ENCODE measurements at places on chromosomes 2 and 18.
A peak's percentile ranks its signal among the peaks of the same experiment; 100 is the strongest.

DNA sequence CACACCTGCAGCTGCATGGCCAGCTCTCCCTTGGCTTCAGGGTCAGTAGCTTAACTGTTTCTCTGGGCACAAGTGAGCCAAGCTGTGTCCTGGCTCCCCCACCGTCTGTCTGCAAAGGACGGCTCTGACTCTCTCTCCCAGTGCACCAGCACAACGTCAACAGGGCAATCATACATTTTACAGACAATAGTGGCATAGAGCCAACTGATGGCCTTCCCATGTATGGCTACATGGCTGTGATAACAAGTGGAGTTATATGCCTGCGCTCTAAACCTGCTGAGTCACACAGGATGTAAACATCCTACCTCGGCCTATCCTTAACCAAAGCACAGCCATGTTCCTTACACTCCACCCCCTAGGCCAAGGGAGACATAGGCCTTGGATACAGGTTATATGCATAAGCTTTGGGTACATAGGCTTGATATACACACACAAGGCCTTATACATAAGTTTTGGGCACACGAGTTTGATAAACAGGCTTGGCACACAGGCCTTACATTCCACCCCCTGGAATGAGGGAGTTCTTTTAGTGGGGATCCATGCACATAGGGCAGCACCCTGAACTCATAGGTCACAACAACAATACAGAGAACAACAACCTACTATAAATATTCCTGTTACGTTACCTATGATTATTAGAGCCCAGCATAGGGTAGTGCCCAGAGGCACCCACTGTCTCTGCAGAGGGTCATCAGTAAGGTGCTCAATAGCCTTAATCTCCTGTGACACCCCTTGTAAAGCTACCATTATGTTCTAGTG lies 17.7 kb downstream of the PHOSPHO2 start:
- DNase-seq: no peak

- no peak for DNase-seq
These were observed 64.2 kb downstream of the TPO start for GRCh38 chr2:1477196-1478040.

DNA sequence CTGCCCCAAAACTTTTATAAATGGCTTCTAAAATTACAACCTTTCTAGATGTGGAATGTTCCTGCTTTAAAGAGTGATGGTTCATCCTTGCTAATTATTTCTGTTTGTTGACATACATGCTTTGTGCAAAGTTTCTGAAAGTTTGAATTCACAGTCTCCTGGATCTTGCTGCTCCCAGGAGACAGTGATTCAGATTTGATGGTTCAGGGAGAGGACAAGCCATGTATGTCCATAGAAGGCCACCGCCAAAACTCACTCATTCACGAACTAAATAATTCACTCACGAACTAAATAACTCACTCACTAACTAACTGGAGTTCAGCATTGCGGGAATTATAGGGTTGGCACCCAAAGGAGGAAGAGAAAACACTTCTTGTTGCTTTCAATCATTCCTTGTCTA lies 416.5 kb upstream of the ZEB2 start:
- DNase-seq: no peak

DNA sequence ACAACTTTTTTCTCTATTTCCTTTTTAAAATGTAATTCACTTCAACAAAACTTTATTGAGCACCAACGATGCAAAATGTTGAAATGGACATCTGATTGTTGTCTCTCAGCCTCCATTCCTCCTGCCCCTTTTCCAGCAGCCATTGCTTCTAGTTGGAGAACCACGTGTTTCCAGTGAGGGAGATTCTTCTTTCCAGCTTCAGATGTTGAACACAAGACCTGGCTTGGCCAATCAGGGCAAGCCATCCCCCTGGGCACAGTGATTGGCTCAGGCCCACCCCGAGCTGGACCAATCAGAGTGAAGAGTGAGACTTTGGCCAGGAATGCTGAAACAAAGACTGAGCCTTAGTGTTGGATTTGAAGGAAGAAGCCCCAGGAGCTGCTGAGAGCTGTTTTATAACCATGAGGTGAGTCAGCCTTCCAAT lies 59.0 kb downstream of the E2F6 start:
- peak; percentile 87 for DNase-seq

DNA sequence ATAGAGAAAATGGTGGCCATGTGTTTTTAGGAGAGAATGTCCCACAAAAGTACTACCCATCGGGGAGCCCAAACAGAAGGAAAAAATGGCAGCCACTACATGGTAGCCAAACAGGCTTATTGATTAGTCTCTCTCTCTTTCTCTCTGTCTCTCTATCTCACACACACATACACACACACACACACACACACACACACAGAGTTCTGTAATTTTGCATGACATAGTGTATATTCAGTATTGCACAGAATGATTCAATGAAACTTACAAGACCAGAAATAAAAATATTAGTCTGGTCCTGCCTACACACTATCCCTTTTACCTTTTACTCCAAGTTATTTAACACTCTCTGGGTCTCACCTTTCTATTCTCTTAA lies 124.8 kb upstream of the SLC39A10 start:
- peak; percentile 10 for DNase-seq

DNA sequence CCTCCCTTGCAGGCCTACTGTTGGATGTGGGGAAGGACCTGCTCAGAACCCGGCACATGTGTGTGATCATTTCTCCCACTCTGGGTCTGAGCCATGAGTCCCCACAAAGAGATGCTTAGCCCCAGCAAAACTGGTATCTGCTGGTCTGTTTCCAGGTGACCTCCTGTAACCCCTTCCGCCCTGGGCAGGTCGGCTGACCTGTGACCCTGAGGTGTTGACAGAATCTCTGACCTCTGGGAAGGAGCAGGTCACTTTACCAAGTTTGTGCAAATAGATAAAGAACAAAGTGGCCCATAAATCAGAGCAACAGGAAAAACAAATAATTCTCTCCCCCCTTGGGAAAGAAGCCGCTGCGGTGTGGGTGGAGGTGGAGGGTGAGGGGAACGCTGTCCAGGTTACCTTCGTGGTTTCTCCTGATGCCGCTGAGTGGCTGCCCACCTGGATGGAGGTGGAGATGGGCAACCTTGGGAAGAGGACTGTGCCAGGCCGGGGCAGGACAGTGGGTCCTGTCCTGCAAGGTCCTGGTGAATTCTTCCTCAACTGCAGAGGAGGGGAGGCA lies 174.0 kb upstream of the MYCN start:
- no peak for DNase-seq

- no peak for DNase-seq
These were observed 539.4 kb upstream of the CDH2 start for GRCh38 chr18:28716338-28716737.

DNA sequence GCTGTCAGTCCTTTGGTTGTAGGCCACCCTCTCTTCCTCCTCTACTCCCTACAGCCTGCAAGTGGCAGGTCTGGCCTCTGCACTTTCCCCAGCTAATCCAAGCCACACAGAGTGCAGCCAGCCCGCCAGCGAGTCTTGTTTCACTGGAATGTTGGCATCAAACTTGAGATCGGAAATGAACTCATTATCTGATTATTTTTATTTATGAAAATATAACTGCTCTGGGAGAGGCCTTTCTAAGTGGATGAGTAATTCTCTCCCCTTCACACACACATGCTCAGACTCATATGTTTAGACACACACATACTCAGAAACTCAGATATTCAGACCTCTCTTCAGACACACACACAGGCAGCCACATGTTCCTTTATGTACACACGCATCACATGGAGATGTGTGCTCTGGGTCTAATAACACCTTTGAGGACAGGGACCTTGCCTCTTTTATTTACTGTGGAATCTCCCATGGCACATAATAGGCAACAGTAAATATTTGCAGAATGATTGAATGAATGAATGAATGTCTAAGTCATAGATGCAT lies 151.3 kb downstream of the ZFP36L2 start:
- DNase-seq: peak; percentile 98

DNA sequence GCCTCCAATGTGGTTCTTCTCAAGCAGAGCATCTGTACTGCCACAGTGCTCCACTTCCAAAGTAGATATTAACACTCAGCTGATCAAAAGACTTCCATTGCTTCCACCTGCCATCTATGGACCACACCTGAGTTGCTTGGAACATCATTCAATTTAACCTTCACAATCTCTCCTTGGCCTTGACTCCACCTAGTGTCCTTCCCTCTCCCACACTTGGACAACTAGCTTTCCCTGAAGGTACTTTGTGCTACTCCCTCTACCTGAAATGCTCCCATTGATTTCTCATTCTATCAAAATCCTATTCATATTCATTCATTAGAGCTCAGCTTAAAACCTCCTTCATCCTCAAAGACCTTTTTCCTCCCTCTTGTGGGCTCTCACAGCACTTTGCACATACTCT lies 48.7 kb downstream of the SOWAHC start:
- DNase-seq: no peak

- DNase-seq: peak; percentile 66
These were observed 678.9 kb upstream of the FANCL start for GRCh38 chr2:58920001-58920400.

DNA sequence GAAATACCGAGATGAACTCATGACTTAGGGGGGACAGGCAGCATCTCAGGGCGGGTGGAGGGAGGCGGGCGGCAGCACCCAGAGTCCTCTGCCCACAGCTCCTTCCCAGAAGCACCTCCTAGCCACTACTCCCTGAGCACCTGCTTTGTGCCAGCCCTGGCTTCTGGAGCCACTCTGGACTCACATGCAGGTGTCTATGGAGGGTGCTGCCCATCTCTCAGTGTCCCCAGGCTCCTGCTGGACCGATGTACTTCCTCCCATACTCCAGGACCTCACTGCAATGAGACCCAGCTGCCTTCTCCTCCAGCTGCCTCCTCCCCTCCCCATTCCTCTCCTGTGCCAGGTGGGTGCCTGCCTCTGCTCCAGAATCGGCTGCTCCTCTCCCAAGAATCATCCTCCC lies 22.1 kb upstream of the OTOS start:
- DNase-seq: no peak

GRCh38 chr2:28668880-28669279 lies 82.8 kb upstream of the PPP1CB start:
- DNase-seq: no peak

DNA sequence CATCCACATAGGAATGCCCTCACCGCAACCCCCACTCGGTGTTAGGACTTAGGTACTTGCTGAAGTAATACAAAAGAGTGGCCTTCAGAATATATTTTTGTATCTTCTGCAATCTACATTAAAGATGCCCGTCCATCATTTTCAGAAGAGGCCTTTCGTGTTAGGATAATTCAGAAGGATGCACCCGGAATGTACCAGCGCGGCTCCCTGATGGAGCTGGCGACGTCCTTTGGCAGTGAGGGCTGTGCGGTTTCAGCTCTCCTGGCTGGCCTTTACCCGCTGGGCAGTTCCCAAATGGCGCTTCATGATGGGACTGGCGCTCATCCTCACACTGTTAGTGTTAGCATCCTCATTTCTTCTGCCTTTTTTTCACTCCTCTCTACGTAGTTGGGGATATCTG lies 15.3 kb downstream of the TWIST2 start:
- DNase-seq: peak; percentile 75

DNA sequence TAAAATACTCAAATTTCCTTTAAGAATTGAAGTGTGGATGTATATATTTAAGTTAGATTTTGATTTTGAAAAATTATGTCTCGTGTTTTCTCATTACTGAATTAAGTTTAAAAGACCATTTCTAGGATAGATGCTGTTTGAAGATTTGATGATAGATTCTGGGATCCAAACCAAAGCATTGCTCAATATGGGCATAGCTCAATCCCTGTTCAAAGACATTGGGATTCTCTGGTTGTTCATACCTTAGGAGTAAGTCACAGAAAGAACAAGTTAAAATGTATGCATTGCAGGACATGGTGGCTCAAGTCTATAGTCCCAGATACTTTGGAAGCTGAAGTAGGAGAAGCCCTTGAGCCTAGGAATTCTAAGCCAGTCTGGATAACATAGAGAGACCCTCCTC lies 622.3 kb downstream of the ADCYAP1 start:
- no peak for DNase-seq

GRCh38 chr18:59717291-59717690 lies 20.1 kb upstream of the CCBE1 start:
- no peak for DNase-seq

DNA sequence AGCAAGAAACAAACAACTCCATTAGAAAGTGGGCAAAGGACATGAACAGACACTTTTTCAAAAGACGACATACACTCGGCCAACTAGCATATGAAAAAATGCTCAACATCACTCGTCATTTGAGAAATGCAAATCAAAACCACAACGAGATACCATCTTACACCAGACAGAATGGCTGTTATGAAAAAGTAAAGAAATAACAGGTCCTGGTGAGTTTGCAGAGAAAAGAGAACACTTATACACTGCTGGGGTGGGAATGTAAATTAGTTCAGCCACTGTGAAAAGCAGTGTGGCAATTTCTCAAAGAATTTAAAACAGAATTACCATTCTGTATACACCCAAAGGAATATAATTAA lies 130.5 kb downstream of the PLCL1 start:
- no peak for DNase-seq

GRCh38 chr18:11000071-11000470 lies 149.3 kb downstream of the PIEZO2 start:
- no peak for DNase-seq

DNA sequence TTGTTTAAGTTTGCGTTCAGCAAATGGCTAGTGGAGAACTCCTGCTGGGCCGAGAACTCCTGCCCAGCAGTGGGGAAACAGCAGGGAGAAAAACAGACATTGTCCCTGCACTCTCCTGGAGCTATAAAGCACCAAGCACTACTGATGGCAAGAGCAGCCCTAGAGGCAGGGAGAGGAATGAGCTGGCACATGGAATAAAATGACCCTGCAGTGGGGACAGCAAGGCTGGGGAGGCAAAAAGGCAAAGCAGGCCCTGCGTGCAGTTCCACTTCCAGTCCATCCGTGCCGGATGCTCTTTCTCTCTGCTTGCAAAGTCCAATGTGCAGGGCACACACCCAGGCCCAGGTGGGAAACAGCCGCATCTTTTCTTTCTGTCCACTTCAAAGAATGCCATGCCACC lies 415.5 kb downstream of the LRATD1 start:
- no peak for DNase-seq

DNA sequence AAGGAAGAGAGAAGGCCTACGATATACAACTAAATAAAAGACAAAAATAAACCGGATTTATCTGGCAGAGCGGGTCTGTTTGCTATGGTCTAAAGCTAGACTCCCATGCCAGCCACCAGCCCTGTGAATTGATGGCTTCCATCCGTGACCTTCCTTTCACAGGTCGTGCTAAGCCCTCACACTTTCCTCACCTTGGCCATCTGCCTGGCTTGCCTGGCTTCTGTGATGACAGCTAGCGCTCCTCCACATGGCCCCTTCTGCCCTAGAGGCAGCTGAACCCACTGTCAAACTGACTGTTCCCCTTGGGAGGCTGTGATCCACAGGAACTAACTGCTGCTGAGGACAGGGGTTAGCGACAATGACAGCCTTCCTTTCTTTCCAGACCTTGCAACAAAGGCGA lies 32.5 kb downstream of the GAREM1 start:
- no peak for DNase-seq

- no peak for DNase-seq
These were observed 138.1 kb downstream of the WDR7 start for GRCh38 chr18:56789004-56789888.

DNA sequence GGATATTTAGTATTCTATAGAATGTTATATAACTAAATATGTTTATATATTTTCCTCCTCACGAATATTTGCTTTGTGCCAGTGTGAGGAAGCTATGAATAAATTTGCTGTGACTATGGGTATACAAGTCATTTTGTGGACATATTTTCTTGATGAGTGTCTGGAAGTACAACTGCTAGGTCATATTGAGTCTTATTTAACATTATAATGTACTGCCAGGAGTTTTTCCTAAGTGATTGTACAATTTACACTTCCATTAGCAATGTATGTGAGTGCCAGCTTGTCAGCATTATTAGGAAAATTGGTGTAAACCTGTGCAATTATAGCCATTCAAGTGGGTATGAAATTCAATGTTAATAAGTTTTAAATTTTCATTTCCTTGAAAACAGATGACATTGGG lies 1328.9 kb upstream of the TMEFF2 start:
- no peak for DNase-seq

GRCh38 chr2:20687260-20687832 lies 20.4 kb downstream of the GDF7 start:
- no peak for DNase-seq

All from AG10803 (cell line).